ENCODE measurements at places on chromosomes 11 and 22.

- DNase-seq: no peak
These were observed 186.6 kb upstream of the MTNR1B start for GRCh38 chr11:92782806-92783205.

DNA sequence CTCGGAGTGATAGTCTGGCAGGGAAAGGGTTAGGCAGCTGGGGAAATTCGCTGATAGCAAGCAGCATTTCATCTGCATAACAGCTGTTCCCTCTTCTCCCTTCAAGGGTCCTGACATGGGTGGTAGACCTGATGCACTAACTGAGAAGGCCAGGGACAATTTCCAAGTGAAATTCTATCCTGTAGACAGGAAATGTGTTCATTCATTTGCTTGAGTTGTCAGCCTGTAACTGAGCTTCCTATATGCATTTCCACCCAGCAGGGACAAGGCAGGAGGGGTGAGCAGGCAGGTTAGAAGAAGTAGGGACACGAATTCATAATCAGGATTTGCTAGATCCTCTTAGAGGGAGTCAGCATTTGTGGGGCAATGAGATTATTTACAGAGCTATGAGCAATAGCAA, 154.3 kb upstream of the NCAM1 start:
- no peak for DNase-seq

GRCh38 chr11:47399860-47400767, 8.3 kb upstream of the SLC39A13 start:
- DNase-seq: no peak

DNA sequence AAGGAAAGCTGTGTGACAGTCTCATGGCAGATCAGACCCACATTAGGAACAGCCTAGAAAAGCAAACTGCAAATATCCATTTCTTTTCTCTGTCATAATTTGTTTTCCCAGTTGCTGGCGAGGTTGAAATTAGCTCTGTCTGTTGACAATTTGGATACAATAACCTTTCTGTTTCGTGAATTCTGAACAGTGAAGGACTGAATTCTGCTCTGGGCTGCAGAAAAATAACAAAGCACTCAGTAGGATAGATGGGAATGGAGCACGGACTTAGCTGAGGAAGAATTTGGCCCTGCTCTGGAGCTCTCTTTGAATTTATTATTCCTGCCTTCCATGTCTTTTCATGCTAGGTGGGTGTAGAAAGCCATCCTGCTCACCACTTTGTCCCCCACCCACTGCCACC, 140.3 kb downstream of the RRAS2 start:
- DNase-seq: no peak

DNA sequence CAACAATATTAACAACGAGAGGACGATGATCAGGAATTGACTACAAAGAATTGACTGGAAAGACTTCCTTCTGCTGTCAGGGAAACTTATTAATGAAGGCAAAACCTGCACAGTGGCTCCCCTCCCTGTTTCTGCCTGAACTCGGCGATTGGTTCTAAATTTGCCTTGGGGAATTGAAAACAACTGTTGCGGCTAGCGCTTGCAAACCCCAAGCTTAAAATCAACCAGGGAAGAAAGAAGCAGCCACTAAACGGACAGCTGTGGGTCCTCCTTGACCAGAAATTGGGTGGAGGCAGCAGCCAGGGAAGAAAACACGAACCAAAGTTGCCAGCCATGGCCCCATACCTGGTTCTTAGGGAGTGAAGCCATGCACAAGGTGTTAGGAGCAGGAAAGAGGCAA, 383.5 kb upstream of the CADM1 start:
- DNase-seq: no peak

DNA sequence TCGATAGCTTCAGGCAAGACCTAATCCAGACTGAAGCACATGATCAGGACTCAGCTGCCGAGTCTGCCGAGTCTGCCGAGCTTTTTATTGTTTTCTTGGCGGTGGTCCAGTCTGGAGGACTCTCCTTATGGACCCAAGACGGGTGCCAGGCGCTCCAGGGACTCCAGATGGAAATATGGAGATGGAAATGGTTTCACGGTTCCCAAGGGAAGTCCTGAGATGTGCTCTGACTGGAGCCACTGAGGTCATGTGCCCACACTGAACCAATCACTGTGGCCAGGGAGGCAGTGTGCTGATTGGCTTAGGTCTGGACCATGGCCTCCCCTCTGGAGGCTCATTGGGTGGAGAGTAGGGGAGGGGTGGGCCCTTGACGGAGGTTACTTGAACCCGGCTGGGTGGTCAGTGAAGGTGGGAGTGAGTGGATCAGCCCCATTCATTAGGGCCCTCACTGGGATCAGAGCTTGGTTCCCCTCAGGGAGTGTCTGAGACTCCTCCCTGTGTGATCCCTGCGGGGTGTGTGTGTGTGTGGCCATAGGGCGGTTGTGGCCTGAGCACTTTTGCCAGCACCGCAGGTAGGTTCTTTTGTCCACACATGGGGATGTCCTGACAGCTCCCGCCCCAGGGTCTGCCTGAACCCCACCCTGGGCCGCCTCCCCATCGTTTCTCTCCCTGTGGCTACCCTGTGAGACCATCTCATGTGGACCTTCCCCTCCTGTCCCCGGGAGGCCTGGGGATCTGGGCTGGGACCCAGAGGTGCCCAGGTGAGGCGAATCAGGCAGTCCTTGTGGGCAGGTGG, 14.0 kb downstream of the RPS6KA4 start:
- no peak for DNase-seq

GRCh38 chr22:29780748-29781676, 13.8 kb downstream of the UQCR10 start:
- peak; percentile 57 for DNase-seq

DNA sequence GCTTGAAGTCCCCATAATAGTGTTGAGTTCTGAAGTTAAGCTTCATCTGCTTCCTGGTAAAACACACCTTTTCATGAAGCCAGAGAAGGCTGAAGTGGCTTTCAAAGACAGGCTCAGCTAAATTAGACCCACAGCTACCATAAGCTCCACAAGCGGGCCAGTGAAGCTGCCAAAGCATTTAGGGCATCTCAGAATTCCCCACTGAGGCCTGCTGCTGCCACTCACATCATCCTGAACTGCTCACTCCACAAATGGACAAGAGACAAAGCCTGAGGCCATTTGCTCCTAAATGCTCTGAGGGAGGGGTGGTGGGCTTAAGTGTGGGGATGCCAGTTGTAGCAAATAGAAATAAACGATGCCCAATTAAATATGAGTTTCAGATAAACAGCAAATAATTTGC, 14.6 kb downstream of the CCDC83 start:
- no peak for DNase-seq

DNA sequence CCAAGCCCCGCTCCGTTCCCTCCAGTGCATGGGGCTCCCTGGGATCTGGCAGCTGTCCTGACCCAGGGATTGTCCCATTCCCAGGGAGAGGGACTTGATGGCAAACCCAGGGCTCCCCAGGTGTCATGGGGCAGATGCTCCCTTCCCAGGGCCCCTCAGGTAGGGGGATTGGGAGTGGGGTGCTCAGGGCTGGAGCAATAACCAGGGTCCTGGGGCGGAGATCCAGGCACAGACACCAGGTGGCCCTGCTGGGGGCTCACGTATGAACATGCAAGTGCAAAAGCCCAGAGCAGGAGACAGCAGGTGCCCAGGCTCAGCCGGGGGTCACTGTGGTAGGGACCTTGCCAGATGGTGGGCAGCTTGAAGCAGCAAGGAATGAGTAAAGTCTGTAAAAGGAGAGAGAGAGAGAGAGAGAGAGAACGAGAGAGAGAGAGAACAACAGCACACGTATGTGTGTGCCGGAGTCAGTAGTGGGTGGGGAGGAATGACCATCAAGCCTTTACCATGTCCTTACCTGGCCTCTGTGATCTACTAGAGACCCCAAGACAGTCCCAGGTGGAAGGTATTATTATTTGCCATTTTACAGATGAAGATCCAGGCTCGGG, 19.3 kb upstream of the MPPED1 start:
- no peak for DNase-seq

DNA sequence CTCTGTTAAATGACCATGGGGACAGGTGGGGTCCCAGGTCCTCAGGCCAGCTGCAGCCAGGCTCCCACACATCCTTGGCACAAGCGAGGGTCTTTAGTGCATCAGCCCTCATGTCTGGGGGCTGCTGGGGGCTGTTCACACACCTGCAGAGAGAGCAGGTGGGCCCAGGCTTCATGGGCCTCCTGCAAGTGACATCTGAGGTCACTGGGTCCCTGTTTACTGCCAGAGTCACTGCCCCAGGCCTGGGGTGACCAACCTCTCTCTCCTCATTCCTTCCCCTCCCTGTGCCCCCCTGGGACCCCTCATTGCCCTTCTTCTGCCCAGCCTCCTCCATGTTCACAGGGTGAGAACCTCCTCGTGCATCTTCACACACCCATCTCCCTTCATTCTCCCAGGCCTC, 92.4 kb downstream of the RTL6 start:
- DNase-seq: no peak

DNA sequence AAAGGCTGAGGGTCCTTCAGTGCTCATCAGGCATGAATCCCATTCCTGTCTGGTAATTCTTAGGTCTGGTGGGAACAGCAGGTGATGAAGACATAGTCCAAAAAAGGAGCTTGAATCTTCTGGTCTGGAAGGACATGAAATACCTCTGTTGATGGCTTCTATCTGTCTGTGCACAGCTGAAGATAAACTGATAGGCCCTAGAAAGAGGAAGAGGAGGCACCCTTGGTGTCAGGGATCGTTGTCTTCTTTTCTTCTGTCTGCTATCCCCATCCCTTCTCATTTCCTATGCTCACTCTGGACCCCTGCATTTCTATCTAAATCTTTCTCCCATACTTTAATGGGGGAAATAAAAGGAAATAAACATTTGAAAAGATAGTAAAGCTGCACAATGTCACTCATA, 9.4 kb downstream of the AGBL2 start:
- no peak for DNase-seq

GRCh38 chr11:128488471-128488870, 98.9 kb downstream of the ETS1 start:
- DNase-seq: no peak

- DNase-seq: no peak
These were observed 1.3 kb upstream of the GDPD4 start for GRCh38 chr11:77302752-77303151.

- no peak for DNase-seq
These were observed 147.6 kb downstream of the FBXO7 start for GRCh38 chr22:32622004-32622743.

GRCh38 chr22:20571078-20571503, 63.7 kb downstream of the MED15 start:
- DNase-seq: no peak

GRCh38 chr11:59862252-59862651, 4.0 kb downstream of the TCN1 start:
- DNase-seq: no peak

DNA sequence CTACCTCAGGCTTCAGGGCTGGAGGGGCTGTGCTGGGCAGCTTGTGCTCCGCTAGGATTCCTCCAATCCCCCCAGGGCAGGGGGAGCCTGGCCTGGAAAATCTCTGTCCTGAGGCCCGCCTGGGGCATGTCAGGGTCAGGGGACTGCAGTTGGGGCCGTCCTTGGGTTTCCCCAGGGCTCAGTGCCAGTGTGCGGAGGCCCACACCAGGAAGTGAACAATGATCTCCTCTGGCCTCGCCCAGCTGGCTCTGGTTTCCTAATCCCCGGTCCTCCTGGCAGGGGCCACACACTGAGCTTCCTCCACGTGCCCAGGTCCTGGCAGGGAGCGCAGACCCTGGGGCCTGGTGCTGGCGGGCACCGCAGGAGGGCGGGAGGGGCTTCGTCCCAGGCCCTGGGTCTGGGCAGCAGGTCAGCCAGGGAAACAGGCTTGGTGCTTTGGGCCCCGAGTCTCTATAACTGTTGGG, 1.4 kb upstream of the MUC2 start:
- no peak for DNase-seq

GRCh38 chr11:58801974-58802545, 42.4 kb downstream of the GLYATL2 start:
- no peak for DNase-seq

GRCh38 chr11:6248248-6248647, 9.4 kb downstream of the CNGA4 start:
- DNase-seq: peak; percentile 19

- DNase-seq: no peak
These were observed 1.1 kb downstream of the MB start for GRCh38 chr22:35616043-35616442.

DNA sequence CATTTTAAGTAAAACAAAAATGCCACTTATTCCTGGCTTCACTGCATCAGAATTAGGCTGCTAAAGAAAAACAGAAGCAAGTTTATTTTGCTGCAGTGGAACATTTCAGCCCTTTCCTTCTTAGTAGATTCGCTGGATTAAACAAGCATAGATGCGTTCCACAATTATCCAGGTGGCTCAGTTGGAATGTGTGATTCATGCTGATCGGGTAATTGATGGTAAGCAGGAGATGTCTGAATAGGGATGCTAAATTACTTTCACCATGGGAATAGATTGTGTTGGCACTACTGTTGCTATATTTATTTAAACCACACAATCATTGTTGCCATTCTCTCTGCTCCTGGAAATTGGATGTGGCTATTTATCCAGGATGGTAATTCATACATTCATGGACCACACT, 440.1 kb upstream of the DDI1 start:
- no peak for DNase-seq

DNA sequence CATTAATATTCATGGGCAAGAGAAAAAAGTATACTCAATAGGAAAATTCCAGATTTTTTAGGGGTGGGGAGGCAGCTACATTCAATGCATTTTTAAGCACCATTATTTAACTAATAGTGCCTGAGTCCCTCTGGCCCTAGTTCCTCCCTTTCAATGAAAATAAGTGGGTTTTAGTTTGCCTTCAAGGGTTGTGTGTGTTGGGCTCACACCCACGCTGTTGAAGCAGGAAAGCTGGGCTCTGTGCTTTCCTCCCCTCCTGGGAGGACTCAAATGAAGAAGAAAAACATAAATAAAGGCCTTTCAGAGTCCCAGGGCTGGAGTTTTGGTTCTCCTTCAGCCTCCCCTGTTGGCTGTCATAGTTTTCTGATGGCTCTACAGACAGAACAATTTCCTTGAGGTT, 366.2 kb downstream of the MIAT start:
- DNase-seq: no peak

GRCh38 chr11:68168694-68169093, 44.4 kb downstream of the KMT5B start:
- no peak for DNase-seq

DNA sequence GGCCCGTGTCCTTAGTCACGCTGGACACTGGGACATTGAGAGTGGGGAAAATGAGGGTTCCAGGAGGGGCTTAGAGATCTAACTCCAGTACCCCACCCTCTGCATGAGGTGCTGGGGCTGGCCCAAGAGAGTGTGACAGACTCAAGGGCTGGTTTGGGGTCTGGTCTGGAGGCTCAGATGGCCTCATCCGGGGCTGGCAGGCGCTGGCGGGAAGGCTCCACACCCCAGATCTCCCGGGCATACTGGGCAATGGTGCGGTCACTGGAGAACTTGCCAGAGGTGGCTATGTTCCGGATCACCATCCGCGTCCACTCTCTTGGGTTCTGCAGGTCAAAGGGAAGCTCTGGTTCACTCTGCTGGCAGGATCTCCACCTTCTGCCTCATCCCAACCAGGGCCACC, 2.5 kb upstream of the RASGRP2 start:
- DNase-seq: no peak

Measured in hematopoietic multipotent progenitor cell treated with erythropoietin and hydrocortisone succinate and interleukin-3 and kit ligand, for 17 days (in vitro differentiated cells).